ENCODE measurements at places on chromosomes 13 and 19.

- peak within 1 kb of the TSS; percentile 99 for H3K4me3 ChIP-seq
- peak; percentile 96 for DNase-seq
- H3K36me3 ChIP-seq = no peaks in the 10 kb centered on the region
- peaks cover 22% of the 10 kb centered on the region for H3K4me1 ChIP-seq
- H3K27me3 ChIP-seq = peaks cover 10% of the 10 kb centered on the region
Observed at GRCh38 chr19:8005534-8006256, at the start of gene ELAVL1. Gene ELAVL1, minus strand, starts transcription at chr19:8005641. Its CDS starts 13,826 bp downstream, at chr19:7991815.

DNA sequence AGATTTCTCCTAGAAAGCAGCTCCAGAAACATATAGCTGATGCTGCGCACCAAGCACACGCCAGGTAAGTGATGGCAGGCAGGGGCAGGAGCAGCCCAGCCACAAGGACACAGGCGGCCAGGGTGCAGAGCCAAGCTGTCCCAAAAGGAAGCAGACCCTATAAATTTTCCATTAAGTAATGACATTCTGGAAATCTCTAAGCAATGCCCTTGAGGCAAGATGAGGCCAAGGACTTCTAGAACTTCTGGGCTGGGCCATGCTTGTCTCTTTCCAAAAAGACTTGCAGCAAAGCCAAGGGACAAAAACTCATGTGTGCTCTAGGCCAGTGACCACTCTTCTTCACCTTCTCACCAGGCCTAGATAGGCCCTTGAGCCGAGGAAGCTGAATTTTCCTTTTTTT lies 42.2 kb upstream of the EPHX3 start:
- peaks cover 9% of the 10 kb centered on the region for H3K36me3 ChIP-seq
- peaks cover 64% of the 10 kb centered on the region for H3K4me1 ChIP-seq
- DNase-seq = no peak
- peak overlapping the region; percentile 98 for H3K27ac ChIP-seq
- no peak overlapping the region for H3K4me3 ChIP-seq

DNA sequence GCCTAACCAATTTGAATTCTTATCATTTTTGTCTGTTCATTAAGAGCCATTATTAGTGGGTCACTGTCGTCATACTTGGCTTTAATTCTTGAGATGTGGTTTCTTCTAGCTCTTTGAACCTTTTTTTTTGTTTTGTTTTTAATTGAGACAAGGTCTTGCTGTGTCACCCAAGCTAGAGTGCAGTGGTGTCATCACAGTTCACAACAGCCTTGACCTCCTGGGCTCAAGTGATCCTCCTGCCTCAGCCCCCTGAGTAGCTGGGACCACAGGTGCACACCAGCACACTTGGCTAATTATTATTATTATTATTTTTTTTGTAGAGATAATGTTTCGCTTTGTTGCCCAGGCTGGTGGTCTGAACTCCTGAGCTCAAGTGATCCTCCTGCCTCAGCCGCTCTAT lies 25.8 kb upstream of the LDLR start:
- H3K4me1 ChIP-seq = peaks cover 7% of the 10 kb centered on the region
- DNase-seq = no peak
- H3K36me3 ChIP-seq = no peaks in the 10 kb centered on the region
- H3K27ac ChIP-seq = no peak overlapping the region
- H3K27me3 ChIP-seq = peaks cover 15% of the 10 kb centered on the region
- H3K4me3 ChIP-seq = no peak overlapping the region

GRCh38 chr19:28218728-28219127 lies 994.2 kb downstream of the UQCRFS1 start:
- no peak overlapping the region for H3K27ac ChIP-seq
- no peaks in the 10 kb centered on the region for H3K36me3 ChIP-seq
- no peaks in the 10 kb centered on the region for H3K4me1 ChIP-seq

DNA sequence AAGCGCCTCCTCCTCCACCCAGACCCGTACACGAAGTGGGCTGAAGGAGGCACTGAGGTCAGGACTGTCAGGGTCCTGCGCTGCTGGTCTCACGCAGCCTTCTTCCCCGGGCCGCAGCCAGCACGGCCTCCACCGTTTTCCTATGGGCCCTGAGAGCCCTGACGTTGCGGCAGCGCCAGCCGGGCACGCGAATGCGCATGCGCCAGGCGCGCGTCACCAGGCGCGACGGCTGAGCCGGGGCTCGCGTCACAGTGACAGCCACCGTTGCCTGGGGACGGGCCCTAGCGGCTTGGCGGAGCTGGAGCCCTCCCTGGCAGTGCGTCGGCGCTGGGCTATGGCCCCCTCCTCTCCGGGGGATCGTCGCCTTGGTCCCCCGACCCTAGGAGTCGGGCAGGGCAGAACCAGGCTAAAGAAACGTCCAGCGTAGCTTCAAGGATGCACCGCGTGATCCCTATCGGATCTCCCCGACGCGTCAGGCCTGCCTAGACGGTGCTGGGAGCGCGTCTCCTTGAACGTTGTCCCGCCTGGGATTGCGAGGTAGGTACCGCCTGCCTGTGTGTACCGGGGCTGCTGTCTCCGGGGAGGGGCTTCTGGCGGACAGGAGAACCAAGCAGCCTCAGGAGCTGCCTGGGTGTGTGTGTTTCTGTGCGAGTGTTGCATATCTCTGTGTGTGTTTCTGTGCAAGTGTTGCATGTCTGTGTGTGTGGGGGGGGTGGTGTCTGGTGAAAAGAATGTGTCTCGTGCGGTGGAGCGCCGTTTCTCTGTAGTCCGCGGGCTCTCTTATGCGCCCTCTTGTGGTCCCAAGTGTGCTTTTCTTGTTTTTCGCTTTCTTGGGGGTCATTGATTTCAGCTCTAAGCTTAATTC lies 43.2 kb downstream of the ZNF571 start:
- H3K36me3 ChIP-seq = peaks cover 47% of the 10 kb centered on the region
- peak; percentile 51 for DNase-seq
- peaks cover 7% of the 10 kb centered on the region for H3K27me3 ChIP-seq
- peak overlapping the region; percentile 77 for H3K27ac ChIP-seq
- H3K4me3 ChIP-seq = peak overlapping the region; percentile 87
- H3K4me1 ChIP-seq = no peaks in the 10 kb centered on the region

- no peak for DNase-seq
- H3K27ac ChIP-seq = no peak overlapping the region
- H3K4me1 ChIP-seq = peaks cover 27% of the 10 kb centered on the region
- H3K27me3 ChIP-seq = no peaks in the 10 kb centered on the region
Observed at GRCh38 chr13:80118506-80118905, 222.4 kb downstream of the SPRY2 start.

- H3K4me3 ChIP-seq = no peak overlapping the region
- no peaks in the 10 kb centered on the region for H3K27me3 ChIP-seq
- H3K36me3 ChIP-seq = peaks cover 22% of the 10 kb centered on the region
- H3K4me1 ChIP-seq = no peaks in the 10 kb centered on the region
- DNase-seq = no peak
Observed at GRCh38 chr19:31838163-31838815, 489.1 kb upstream of the TSHZ3 start.

DNA sequence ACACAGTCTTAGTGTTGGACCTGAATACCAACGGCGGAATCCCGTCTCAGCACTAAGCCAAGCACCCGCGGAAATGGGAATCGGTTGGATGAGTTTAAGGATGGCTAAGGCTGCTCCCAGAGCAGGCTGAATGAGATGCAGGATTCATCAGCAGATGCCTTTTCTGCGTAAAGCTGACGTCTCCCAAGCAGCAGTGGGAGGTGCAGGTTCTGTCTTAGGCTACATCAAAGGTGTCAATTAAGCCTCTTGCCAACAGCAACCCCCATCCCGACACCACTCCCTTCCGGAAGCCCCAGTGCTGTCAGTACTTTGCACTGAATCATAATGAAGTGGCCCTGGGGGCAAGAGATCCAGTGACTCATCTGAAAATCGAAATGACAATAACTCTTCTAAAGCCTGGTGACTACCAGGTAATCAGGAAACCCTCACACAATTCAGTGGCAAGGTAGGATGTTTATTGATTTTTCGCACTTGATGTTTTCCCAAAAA lies 275.6 kb downstream of the DCLK1 start:
- peaks cover 10% of the 10 kb centered on the region for H3K4me1 ChIP-seq
- no peak overlapping the region for H3K4me3 ChIP-seq
- no peaks in the 10 kb centered on the region for H3K27me3 ChIP-seq
- H3K36me3 ChIP-seq = no peaks in the 10 kb centered on the region
- no peak overlapping the region for H3K27ac ChIP-seq

DNA sequence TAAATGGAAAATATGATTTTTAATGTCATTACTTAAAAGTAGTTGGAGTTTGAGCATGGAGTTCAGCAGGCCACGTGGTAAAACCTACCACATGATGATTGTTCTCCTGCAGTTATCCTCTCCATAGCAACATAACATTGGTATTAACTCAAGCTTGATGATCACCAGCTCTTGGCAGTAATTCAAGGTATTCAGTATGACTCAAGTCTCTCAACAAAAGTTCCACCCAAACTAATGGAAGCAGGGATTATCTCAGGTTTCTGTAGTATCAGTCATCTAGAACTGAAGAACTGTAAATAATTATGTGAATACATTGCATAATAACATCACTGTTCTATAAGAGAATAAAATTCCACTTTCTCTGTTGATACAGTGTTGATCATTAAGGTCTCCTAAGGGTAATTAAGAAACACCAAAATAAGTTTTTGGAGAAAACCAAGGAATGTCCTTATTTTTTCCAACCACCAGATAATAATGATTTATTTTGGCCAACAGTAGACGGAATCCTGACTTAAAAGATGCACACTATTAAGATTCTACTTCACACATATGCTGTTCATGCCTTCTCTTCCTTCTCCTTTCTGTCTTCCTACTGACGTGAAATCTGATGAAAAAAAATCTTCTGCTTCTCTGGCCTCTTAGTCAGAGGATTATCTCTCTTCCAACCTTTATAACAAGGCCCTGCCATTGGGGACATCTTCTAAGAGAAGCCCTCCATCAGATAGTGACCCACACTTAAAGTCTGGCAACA lies 1092.3 kb downstream of the EFNB2 start:
- H3K36me3 ChIP-seq = no peaks in the 10 kb centered on the region
- no peaks in the 10 kb centered on the region for H3K27me3 ChIP-seq
- DNase-seq = no peak
- H3K27ac ChIP-seq = no peak overlapping the region
- no peaks in the 10 kb centered on the region for H3K4me1 ChIP-seq

GRCh38 chr19:5037936-5038335 lies 69.0 kb downstream of the KDM4B start:
- DNase-seq = peak; percentile 74
- no peaks in the 10 kb centered on the region for H3K36me3 ChIP-seq
- H3K27ac ChIP-seq = peak overlapping the region; percentile 97

GRCh38 chr13:106468207-106468606 lies 67.3 kb downstream of the EFNB2 start:
- peaks cover 6% of the 10 kb centered on the region for H3K4me1 ChIP-seq
- no peak overlapping the region for H3K27ac ChIP-seq
- H3K4me3 ChIP-seq = no peak overlapping the region
- DNase-seq = no peak

DNA sequence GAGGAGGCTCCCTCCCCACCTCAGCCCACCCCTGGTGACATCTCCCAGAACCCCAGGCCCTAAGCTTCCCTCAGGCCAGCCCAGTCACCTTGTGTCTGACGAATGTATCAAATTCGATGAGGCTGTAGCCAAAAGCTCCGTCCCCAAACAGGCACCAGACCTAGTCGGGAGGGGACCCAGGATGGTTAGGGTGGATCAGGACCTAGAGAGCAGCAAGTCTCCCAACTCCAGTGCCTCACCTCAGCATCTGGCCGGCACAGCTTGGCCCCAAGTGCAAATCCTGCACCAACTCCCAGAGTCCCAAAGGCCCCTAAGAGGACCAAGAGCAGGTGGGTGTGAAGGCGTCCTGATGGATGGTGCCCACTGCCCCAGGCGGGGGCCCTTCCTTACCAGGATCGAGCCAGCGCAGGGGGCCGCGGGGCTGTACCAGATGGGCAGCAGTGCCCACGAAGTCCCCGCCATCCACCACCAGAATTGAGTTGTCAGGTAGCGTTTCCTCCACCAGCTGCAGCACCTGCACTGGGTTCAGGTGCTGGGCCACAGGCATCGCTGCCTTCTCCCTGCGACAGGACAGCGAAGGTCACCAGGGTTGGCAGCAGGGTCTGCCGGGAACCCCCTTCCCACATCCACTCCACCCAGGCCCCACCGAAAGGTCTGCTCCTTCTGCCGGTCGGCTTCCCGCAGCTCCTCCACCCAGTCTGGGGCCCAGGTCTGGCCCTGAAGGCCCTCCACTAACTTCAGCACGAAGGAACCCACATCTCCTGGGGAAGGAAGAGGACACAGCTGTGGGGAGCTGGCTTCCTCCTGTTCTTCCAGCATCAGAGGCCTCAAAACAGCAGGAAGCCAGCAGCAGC lies 8.8 kb downstream of the SYDE1 start:
- H3K4me3 ChIP-seq = no peak overlapping the region
- no peaks in the 10 kb centered on the region for H3K36me3 ChIP-seq
- peaks cover 4% of the 10 kb centered on the region for H3K27me3 ChIP-seq

- H3K4me3 ChIP-seq = peak overlapping the region; percentile 50
- peaks cover 38% of the 10 kb centered on the region for H3K4me1 ChIP-seq
- H3K27me3 ChIP-seq = peaks cover 2% of the 10 kb centered on the region
- DNase-seq = no peak
- no peak overlapping the region for H3K27ac ChIP-seq
Observed at GRCh38 chr13:98557937-98558792, 18.7 kb downstream of the STK24 start.

DNA sequence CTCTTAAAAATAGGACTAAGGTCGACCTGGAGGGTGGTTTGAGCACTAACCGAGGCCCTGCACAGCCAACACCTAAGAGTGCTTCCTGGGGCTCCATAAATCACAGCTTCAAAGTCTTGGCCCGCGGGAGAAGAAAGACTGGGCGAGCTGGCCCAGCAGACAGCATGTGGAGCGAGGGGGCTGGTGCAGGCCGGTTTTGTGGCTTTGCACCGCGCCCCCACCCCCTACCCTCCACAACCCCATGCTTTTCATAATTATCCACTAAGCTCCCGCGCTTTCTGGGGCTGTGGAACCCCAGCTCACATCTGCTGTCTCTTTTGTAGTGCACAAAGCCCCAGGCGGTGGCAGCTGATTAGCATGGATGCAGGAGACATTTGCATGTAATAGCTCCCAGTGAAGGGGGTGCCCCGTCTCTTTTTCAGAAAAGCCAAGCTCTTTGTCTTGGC lies 17.1 kb downstream of the CARM1 start:
- DNase-seq = peak; percentile 76
- H3K4me1 ChIP-seq = peaks cover 35% of the 10 kb centered on the region
- H3K4me3 ChIP-seq = peak overlapping the region; percentile 52
- no peaks in the 10 kb centered on the region for H3K36me3 ChIP-seq
- H3K27ac ChIP-seq = peak overlapping the region; percentile 96

- H3K27ac ChIP-seq = no peak overlapping the region
- H3K27me3 ChIP-seq = peaks cover 1% of the 10 kb centered on the region
- no peak overlapping the region for H3K4me3 ChIP-seq
- peak; percentile 19 for DNase-seq
Observed at GRCh38 chr13:37476874-37477273, 121.7 kb downstream of the POSTN start.

DNA sequence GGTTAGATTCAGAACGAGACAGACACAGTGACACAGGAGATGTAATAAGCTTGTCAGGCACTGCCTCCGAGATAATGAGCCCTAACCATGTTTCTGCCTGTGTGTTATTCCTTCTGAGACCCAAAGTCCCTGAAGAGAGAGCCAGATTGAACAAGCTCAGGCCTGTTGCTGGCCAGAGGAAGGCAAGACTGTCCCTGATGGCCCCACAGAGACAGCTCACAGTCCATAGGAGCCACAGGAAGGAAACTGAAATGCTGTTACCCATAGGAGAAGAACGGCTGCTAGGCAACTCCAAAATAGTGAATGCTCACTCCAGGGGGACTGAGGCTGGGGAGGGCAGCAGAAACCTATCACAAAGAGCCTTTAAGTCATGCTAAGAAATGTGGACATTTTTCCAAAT lies 31.8 kb upstream of the RFXAP start:
- H3K36me3 ChIP-seq = no peaks in the 10 kb centered on the region
- H3K4me1 ChIP-seq = peaks cover 8% of the 10 kb centered on the region
- H3K27me3 ChIP-seq = no peaks in the 10 kb centered on the region
- H3K27ac ChIP-seq = peak overlapping the region; percentile 71
